Natural killer cell treated with Interleukin-12 subunit alpha and Interleukin-12 subunit beta and Interleukin-15 and Interleukin-18, amount 100 ng/mL, for 72 hours (primary cell): ENCODE measurements at places on chromosomes 5 and 9.

DNA sequence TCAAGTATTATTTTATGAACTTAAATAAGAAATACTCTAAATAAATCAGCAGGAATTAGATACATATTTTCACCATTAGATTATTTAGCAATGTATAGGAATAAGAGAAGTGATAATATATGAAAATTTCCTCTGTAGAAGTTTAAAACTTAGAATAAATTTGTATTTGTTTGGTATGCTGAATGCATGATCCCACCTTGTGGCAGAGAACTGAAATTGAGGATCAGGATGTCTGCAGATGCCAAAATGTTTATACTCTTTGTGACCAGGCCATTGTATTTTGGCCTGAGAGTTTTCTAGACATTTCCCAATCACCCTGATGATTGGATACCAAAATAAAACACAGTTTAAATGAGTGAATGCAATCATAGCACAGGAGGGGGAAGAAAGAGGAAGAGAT, 6.3 kb downstream of the TYRP1 start:
- no peak for DNase-seq

GRCh38 chr9:32735476-32735875, 47.9 kb upstream of the TMEM215 start:
- no peak for DNase-seq

DNA sequence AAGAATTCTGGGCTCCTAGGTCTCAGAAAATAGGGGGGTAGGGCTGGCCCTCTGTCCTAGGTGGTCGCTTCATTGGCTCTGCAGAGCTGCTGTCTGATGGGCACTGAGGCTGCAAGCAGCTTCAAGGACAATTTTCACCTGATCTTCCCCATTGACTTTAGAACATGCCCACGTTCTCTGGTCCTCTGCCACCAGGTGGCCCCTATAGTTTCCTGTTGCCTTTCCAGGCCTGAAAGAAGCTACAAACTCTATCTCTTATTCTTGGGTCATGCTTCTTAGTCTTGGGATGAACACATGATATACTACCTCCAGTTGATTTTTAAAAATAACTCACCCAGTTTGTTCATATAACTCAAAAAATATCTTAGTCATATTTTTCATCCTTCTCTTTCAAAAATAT, 26.3 kb downstream of the SPZ1 start:
- DNase-seq, result no peak

GRCh38 chr5:160697281-160697680, 154.7 kb downstream of the ATP10B start:
- DNase-seq, result no peak

DNA sequence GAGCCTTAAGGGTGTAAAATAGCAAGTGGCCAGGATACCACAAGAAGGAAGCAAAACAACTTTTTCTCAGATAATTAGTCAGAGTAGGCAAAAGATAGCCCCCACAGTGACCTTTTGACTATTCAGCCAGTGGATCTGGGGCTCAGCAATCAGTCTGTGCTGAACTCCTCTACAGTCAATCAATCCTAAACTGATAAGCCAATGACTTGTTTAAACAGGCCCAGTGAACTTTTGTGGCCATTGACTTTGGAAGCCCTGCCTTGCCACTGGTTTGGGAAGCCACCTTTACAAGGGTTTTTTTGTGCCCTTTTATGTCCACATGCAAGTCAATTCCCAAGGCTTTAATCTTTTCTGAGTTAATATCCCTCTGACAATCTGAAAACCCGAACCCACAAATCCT, 1565.0 kb upstream of the WWC1 start:
- no peak for DNase-seq

DNA sequence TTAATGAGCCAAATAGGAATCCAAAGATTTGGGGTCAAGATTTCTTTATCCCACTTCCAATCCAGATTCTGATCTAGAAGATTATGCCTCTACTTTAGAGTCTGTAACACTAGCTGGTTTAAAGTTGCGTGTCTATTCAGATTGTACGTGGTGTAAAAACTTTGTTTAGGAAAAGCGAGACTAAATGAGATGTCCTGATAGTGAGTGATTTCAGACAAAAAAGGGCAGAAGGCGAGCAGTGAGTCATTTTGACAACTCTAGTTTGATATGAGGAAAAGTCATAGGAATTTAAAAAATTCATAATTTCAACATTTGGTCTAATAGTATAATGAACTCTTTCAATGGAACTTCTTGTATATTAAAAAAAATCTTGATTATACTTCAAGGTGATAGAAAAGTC, 119.6 kb upstream of the KLF9 start:
- no peak for DNase-seq

DNA sequence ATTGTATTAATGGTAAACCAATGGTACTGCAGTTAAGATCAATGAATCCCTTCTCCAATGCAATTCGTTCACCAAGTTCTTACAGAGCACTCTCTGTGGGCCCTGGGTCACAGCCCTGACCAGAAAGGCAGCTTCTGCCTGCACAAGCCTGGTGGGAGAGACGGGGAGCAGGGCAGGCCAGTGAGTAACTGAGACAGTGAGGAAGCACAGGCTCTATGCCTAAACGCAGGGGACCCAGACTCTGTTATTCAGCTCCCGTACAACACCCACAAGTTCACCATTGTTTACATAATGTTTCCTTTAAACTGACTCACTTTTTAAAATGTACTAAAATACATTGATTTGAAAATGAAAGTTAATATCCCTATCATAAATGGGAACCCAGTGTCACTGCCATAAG, 40.5 kb upstream of the CTSL start:
- no peak for DNase-seq

DNA sequence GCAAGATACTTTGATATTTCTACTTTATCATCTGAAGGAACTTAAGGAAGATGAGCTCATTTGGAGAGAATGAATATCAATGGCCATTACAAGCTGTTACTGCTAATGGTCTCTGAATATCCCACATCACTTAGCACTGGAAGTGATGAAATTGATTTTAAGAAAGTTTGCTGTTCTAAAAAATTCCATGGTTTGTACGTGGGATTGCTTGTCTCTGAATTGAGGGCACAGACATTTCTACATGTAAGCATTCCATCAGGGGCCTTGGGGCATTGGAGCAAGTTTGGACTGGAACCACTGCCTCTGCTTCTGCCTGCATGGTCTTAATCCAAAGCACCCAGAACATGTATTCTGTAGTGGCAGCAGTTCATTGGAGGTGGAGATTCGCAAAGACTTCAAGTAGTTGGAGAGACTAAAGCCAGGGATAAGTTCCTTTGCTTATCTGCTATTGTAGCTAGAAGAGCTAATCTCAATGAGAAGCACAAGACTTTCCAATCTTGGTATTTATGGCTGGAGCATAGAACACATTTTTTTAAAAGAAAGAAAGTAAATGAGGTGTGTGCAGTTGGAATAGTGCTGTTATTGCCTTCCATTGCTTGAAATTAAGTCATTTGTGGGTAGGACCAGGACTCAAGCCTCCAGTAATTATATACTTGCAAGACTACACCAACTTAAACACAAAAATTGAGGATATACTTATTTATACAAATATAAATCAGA, 424.2 kb downstream of the SPATA31D1 start:
- no peak for DNase-seq

DNA sequence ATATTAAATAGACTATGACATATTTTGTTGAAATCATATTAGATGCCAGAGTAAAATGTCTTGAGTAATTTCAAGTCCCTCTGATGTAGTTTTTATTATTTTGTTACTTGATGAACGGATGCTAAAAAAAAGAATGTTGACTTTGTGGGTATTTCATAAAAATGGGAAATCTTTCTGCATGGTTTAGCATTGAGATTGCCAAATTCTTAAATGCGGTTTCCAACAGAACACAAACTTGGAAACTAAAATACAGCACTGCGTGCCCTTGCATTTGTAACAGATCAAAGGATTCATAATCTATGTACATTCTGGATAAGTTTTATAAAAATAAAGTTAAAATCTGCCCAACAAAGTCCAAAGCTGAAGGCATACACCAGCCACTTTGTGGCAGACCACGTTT, 425.5 kb upstream of the DAB2 start:
- no peak for DNase-seq

GRCh38 chr5:93589829-93590215, 6.8 kb downstream of the NR2F1 start:
- DNase-seq, result no peak

DNA sequence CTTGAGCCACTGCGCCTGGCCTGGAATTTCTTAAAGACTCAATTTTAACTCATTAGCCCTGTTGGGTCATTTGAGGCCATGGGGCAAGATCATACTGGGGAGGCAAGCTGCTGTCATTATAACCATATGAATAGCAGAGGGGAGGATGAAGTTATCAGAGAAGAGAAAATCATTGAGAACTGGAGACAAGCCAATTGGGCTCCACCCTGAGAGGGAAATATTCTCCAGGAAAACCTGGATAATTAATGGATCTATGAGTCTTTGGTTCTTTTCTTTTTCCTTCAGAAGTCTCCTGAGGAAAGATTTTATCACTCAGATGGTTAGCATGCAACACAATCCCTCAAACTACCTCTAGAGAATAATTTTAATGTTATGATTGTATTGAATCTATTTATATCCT, 569.6 kb upstream of the TUSC1 start:
- no peak for DNase-seq

GRCh38 chr5:27020973-27021372, 17.4 kb downstream of the CDH9 start:
- DNase-seq, result no peak

- no peak for DNase-seq
These were observed 137.3 kb upstream of the PITX1 start for GRCh38 chr5:135171336-135171735.

- DNase-seq, result no peak
These were observed 131.3 kb downstream of the PDZD2 start for GRCh38 chr5:31770132-31770720.

DNA sequence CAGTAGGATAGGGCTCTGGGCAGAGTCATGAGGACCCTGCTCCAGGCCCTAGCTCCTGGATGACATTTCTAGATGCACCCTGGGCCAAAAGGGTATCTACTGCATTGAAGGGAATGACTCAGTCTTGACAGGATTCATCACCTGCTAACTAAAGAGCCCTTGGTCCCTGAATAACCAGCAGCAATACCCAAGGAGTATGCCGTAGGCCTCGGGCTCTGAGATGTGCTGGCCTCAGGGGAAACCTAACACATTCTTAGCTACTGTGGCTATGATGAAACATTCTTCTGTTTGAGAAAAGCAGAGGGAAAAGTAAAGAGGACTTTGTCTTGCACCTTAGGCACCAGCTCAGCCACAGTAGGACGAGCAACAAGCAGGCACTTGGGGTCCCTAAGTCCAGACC, 89.5 kb upstream of the SLC1A1 start:
- DNase-seq, result no peak

DNA sequence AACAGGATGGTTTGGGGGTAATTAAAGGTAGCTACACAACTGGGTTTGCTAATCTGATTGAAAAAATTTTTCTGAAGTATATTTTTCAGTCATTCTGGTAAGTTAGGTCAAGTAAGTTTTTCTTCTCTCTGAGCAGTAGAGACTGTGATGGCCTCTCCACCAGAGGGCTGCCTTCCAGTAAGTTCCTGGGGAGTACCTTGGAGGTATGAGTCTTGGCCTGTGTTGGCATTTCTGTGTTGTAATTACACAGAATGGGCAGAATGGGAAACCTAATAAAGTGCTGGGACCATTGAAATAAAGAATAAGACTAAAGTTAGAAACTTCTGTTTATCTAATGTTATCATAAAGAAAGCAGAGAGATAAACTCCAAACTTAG, 430.8 kb downstream of the ARHGEF28 start:
- DNase-seq, result no peak

DNA sequence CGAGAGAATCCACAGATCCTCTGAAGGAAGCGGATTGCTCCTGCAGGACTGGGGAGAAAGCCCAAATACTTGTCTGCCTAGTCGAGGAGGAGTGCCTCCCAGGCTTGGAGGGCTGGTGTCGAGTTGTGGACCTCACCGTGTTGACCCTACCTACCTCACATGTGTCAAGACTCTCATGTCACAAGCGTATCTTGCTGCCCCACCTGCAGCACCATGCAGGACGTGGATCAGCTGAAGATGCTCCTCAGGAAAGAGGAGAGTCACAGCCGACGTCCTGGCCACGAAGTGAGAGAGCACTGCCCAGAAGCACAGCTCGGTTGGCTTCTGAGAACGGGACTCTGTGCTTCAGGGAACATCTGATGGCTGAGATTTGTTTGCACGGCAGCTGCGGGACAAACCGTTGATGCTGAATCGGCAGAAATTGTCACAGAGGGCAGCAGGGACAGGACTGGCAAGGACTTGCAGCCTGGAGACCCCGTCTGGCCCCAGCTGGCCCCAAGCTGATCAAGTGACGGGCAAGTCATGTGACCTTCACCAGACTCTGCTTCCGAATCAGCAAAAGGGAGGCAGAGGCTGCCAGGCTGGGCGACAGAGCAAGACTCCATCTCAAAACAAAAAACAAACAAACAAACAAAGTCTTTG, 119.1 kb upstream of the ITGA1 start:
- DNase-seq, result no peak

GRCh38 chr9:109320742-109321448, at the start of gene EPB41L4B:
TSS of gene EPB41L4B (minus strand) at chr9:109321059. CDS start at chr9:109320446, 613 bp downstream.
- DNase-seq, result peak; percentile 81

DNA sequence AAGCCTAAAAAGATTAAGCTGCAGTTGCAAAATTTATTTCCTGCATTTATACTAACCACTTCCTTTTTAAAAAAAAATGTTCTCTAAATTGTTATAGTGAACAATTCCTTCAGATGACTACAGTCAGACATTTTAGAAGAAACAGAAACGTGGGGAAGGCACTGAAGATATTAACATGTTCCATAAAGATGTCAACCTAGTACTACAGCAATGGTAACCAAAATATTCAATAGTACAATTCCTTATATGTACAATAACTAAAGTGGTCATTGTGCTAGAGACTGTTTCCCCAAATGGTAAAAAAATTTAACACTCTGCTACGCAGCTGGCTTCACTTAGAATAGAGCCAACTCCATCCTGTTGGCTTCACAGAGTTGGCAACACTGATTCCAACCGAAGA, 97.7 kb downstream of the FNBP1 start:
- no peak for DNase-seq

DNA sequence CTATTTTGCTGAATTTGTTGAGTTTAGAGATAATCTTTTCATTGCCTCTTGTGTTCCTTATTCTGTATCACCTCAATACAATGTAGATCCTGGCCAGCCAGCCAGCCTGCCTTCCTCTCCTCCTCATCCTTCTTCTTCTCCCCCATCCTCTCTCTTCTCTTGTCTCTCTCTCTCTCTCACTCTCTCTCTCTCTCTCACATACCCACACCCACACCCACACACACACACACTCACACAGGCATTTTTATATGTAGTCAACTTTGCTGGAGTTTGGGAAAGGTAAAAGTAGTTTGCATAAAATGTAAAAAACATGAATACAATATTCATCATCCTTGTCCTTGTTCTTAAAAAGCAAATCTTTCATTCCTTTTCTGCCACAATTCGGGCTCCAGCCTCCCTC, 60.5 kb downstream of the ZFAND5 start:
- DNase-seq, result no peak

- no peak for DNase-seq
These were observed 303.0 kb downstream of the CSNK1G3 start for GRCh38 chr5:123814801-123815470.

- peak; percentile 97 for DNase-seq
These were observed at the start of gene UBAP2 for GRCh38 chr9:34048727-34049629. TSS of gene UBAP2 (minus strand) at chr9:34048887. CDS start at chr9:34017148, 31,739 bp downstream.

DNA sequence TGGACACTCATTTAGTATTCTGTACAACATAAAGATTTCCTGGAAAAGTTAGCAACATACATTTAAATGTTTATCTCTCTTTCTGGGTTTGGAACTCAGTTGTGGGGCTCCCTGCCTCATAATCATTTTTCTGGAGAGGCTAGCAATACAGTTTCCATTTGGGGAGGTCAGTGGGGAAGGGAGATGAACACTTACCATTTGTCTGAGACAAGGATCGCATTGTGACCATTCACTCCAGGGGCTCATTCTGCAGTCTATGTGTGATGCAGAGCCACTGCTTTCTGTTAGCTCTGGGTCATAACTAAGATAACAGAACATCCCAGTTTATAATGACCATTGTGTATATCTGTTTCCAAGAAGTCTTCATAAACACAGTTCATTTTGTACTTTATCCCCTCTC, 22.4 kb downstream of the C9 start:
- no peak for DNase-seq
